ENCODE measurements at places on chromosomes 4 and X. TPM values are rescaled to one million over a fixed set of nuclear protein-coding genes. Genes with fewer than 3 reads are reported as not detected.

GRCh38 chrX:110992611-110993010, 103.4 kb upstream of the PAK3 start:
- no peak for DNase-seq

The STPG2 gene
- 3.0 TPM for total RNA-seq

DNA sequence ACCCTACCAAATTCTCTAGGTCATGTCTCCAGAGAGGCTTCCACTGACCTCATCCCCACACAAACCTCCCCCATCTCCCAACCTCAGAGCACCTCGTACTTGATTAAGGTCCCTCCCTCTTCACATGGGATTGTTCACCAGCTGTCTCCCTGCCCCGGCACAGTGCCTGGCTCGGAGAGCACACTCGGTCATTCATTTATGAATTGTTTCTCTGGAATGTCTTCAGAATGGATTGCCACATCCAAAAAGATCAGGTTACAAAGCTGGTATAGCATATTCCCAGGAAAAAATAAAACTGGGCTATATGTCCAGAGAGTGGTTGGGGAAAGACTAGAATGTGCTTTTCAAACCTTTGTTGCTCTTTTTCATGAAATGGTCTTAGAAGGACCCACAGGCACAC, 21.6 kb downstream of the JAKMIP1 start:
- DNase-seq, result no peak

GRCh38 chr4:147847751-147848590, 116.1 kb downstream of the ARHGAP10 start:
- DNase-seq, result no peak

DNA sequence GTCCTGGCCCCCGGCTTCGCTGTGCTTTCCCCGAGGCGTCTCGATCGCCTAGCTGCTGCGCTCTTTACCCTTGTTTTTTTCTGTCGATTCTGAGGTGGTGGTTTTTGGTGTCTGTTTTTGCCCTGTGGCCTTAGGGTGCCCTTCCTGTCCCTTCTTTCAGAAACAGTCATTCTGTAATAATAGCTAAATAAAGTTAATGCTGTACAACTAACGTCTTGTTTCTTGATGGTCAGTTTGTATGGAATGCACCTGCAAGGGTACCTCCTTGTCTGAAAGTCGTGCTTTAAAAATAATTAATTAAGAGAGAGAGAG, 686 bp downstream of the FIP1L1 start:
- no peak for DNase-seq

GRCh38 chr4:2443956-2444740, 24.8 kb upstream of the RNF4 start:
- DNase-seq, result no peak

The ZFP42 gene
- total RNA-seq, result not detected

GRCh38 chrX:18875256-18875878, 108.5 kb downstream of the PHKA2 start:
- DNase-seq, result no peak

- peak; percentile 89 for DNase-seq
These were observed 74.1 kb downstream of the NBDY start for GRCh38 chrX:56802921-56803849.

DNA sequence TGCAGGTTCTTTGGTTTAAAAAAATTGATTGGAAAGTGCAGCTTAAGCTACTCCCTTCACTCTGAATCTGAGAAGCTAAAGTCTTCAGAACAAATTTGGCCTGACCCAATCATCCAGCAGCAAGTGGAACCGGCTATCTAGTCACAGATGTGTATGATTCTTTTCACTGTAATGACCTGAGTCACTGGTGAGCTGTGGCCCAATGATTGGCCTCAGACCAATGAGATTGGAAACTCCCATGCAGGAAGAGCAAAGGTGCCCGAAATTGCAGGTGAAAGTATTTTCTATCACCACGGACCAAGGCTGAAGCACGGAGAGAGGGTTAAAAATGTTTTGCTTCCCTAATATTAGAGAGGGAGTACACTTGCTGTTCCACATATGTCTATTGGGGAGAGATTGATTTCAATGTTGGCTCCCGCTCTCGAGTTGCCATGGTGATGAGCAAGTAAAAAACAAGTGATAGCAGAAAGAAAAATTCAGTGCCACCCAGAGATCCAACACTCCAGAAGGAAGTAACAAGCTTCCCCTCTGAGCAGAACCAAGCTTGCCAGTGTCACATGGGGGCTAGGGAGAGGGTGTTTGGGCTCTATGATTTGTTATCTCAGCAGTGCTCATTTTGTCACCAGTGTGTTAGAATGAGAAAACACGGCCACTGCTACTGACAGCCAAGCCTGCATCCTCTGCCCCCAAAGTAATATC, 11.2 kb downstream of the RIPPLY1 start:
- DNase-seq, result no peak

The NAA15 gene
- total RNA-seq, result 35.6 TPM

DNA sequence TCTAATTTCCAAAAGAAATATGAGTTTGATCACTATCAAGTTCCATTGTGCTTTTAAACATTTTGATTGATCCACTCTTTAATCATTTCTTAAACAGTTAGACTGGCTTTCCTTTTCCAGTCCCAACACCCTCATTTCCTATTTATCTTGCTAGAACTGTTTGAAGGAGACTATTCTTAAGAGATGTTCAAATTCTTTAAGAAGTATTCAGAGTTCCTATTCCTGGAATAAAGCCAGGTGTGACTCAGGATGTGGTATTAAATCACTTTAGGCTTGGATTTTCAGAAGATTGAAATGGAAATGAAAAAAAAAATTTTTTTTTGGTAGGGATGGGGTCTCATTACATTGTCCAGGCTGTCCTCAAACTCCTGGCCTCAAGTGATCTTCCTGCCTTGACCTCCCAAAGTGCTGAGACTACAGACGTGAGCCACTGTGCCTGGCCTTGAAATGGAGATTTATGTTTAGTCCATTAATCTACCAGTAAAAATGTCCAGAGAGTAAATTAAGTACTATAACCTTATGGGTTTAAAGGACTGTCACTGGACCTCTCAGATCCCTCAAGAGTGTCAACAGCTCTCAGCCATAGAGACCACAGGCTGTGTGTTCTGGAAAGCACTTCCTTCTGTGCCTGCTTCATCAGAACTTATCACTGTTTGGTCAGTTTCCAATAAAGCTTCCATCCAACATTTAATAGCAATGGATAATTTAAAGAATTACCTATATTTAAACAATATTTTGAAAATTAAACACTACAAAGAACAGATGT, 90.7 kb downstream of the CDS1 start:
- no peak for DNase-seq

DNA sequence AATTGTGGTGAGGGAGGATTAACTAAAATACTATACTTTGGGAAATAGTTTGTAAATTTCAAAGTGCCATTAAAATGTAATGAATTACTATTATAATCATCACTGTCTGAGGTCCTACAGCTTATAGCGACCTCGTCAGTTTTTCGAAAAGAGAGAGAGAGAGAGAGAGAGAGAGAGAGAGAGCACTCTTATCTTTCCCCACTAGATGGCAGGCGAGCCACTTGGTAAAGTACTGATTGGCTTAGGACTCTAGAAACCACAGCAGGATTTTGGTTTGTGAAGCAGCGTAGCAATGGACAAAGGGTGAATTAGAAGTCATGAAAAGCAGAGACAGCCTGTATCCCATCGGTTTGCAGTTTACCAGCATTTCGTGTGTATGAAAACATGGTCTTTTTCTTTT, 52.5 kb downstream of the LINC00632 start:
- DNase-seq, result peak; percentile 64

DNA sequence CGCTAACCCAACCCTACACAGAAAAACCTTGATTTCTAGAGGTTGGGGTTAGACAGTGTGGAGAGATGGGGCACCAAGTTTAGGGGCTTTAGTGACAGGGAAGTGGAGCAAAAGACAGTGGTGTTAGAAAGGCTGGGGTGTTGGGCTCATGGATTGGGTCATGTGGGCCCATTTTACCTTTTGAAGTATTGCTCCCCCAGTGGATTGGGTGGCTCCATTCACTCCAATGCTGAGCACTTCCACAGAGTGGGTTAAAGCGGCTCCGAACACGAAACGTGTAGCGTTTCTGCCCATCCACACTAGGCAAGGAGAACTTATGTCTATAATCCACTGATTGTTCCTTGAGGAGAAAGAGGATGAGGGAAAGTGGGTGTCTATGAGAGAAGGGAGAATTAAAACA, 2.3 kb downstream of the IL2RG start:
- no peak for DNase-seq

The SSX4 gene
- total RNA-seq, result not detected

The REPS2 gene
- 94.8 TPM for total RNA-seq

GRCh38 chrX:17266136-17266535, 108.9 kb upstream of the NHS start:
- DNase-seq, result no peak

- DNase-seq, result no peak
These were observed 24.1 kb upstream of the VCX3A start for GRCh38 chrX:6558979-6559378.

GRCh38 chr4:86557526-86557925, 36.6 kb upstream of the PTPN13 start:
- no peak for DNase-seq

GRCh38 chr4:915595-915994, 16.5 kb downstream of the GAK start:
- DNase-seq, result no peak

The TXK gene
- 2.0 TPM for total RNA-seq

- no peak for DNase-seq
These were observed 171.9 kb downstream of the TMA16 start for GRCh38 chr4:163666332-163666873.

GRCh38 chrX:150547375-150548115, 20.9 kb upstream of the MTM1 start:
- peak; percentile 86 for DNase-seq

DNA sequence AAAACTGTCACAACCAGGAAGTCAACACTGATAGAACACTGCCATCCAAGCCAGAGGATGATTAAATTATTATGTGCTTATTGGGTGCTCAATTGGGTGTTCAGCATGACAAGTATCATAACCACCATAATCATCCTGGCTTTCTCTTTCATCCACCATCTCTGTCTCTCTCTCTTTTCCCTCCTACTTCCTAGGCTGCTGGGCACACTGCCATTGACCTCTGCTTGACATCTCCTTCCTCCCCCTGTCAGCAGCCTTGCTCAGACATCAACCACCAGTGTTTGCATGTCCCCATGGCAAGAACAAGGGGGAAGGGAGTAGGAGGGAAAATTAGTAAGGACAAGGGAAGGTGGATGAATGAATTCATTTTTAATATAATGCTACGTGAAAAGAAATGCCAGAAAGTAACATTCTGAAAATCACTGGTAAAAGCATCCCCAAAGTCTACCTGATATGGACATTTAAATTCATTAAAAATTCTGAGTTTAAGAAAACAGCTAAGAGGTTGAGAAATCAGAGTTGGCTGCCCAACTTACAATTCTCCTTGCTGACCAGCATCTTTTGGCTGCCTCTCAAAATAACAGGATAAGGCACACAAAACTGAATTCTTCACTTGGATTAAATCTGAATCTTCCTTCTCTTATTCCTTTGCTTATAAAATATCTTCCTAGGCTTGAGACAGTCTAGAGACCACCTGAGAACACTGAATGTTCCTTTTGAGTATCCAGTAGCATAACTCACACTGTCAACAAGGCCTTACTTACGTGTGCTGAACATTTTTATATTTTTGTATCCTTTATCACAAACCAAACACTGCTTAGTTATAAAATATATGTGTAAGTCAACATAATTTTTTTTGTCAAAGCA, 48.5 kb downstream of the SNCA start:
- no peak for DNase-seq

- no peak for DNase-seq
These were observed 64.6 kb downstream of the ENPEP start for GRCh38 chr4:110540581-110540980.

- no peak for DNase-seq
These were observed at the start of gene RNF212 for GRCh38 chr4:1113311-1114009. RNF212 (minus strand) TSS chr4:1113564; CDS start chr4:1113464, 100 bp downstream.

DNA sequence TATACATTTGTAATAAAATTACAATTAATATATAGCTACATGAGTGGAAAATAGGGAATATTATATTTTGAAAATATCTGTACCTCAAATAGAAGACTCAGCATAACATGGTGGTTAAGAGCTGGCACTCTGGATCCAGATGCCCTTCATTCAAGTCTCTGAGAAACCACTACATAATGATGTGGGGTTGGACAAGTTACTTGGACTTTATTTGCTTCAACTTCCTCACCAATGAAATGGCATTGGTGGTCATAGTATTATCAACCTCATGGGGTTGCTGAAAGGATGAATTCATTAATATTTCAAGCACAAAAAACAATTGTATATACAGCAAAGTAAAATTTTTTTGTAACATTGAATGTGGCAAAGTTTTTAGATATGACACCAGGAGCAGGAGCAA, 46.4 kb upstream of the UGT2B7 start:
- DNase-seq, result no peak

DNA sequence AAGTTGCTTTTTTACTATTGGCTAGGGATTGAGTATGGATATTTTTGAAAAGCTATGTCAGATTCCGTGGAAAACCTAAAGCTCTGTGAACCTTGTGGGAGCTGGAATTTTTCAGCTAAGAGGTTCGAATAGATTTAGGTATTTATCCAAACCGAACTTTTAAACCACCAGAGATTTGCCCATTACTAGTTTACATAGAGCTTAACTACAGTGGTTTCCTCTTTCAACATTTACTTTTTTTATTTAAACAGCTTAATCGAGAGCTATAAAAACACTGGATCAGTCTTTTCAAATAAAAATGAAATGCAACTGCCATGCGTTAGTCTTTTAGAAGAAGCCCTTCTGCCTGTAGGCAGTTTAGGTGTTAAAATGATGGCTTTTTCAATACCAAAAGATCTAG, 377.0 kb downstream of the RPA4 start:
- no peak for DNase-seq

DNA sequence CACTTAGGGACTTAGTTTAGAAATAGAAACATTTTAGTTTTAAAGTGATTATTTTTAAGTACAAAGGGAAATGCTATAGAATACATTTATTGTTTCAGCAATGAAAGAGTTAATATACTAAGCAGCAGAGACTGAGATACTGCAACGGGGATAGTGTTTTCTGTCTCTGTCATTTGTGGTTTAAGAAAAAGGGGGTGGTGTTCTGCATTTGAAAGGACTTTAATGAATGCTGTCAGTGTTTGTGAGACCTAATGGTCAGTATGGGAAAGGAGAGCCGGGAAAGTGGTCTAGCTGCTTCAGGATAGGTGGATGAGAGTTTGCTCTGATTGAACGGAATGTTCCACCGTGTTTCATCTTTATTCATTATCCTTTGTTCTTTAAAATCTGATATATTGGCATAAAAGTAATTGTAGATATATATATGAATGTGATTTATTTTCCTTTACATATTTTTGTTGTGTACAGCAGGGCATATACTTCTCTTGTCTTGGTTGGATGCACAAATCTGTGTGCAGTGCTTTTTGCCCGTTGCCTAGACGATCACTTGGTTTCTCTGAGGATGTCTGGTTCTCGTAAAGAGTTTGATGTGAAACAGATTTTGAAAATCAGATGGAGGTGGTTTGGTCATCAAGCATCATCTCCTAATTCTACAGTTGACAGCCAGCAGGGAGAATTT, at the start of gene KLHL5:
Gene KLHL5, plus strand, starts transcription at position 139 of the 676 bp plus-strand sequence. Its CDS starts 421 bp downstream, at position 560.
- no peak for DNase-seq

DNA sequence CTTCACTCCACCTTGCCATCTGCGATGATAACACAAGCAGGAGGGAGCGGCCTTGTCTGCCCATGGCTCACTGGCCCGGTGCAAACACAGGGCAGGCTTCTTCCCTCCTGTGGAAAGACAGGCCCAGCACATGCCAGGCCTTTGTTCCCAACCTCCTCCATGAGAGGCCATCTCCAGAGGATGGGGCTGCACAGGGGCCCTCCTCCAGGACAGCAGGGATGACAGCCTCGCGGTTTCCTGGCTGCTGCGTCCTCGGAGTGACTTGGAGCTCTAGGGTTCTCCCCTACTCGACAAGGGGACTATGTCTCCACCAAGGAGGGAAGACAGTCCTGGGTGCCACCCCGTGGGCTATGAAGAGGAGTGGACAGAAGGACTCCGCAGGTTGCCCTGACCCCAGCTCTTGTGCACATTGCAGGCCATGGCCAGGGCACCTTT, 21.8 kb downstream of the RNF212 start:
- DNase-seq, result no peak

The MAGEB17 gene
- total RNA-seq, result not detected
